ENCODE measurements at places on chromosomes 7 and 10.

DNA sequence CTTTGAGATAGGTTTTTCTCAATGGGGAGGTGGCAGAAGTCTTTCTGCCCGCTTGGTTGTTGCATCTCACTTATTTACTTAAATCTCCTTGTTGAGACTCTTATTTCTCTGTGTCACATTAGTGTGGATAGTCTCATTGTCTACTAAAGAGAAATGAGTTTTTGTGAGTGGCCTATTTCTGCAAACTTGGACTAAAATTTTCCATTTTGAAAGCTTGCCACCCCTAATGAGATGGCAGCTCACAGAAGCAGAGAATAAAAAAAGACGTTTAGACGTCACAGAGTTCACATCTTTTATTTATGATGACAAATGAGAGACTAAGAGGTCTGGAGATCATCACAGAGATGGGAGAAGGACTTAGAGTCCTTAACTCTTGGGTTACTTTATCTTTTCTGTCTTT lies 262.7 kb upstream of the PHYHIPL start:
- DNase-seq = no peak

DNA sequence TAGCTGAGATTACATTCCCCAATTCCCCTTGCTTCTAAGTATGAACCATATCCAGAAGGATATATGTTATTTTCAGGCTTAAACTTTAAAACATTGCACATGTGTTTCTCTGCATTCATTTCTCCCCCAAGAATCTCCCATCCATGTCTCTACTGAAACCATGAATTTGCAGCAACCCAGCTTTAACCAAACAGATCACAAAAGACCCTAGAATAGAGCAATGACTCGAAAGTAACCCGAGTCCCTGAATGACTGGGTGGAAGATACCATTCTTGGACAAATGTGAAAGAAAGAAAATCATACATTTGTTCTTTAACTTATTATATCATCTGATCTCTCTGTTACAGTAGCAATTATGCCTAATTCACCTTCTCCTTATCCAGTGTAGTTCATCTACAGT lies 278.7 kb downstream of the IPMK start:
- DNase-seq = no peak

- DNase-seq = no peak
These were observed 15.9 kb downstream of the YME1L1 start for GRCh38 chr10:27138277-27138676.

- DNase-seq = no peak
These were observed 1066.3 kb downstream of the CNTNAP2 start for GRCh38 chr7:147182874-147183273.

DNA sequence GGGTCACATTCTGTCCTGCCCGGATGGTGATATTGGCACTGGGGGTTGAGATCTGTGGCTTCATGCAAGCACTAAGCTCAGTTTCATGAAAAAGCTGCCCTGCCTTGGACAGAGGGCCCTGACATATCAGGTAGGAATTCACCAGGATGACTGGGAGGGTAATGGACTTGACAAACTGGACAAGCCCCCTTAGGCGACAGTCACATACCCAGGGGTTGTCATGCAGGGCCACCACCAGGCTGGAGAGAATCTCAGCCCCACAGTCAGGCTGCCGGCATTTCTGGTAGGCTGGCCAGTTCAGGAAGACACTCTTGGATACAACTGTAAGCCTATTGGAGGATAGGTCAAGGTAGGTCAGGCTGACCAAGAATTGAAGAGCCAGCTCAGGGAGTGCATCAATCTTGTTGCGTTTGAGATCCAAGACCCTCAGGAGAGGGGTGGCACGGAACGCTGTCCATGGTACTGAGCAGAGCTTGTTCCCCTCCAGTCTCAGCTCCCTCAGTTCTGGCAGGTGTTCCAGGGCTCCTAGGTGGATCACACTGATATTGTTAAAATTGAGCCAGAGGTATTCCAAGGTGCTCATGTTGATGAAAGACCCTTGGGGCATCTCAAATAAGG lies 824 bp downstream of the LRIT2 start:
- DNase-seq = no peak

DNA sequence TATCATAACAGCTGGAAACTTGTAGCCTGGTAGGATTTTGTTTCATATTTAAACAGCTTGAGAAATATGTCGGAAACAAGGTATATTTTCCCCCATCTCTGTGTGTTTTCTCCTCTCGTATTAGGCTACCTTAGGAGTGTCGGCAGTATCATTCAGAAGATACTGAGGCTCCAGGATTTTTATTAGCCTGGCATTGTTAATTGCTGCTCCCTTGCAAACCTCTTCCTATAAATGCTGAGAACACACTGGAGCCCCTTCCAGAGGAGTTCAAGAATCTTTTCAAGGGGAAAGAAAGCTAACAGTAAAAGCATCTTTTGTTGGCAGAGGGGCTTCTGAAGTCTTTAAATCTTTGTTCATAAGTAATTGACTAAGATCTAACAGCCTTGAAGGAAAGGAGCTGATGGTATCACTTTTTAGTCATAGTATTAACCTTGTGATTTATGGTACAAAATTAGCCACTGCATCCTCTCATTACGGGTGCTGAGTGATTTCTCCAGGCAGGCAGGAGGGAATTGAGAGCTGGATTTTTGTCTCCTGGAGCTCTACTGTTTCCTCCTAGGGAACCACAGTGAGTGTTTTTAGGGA lies 998.7 kb downstream of the LRMDA start:
- no peak for DNase-seq

Measured in CD4-positive, alpha-beta T cell treated with Interferon alpha-2 for 1 hour (primary cell).